Cardiac ventricle fibroblast (primary cell): ENCODE measurements at places on chromosomes 5 and 9. TPM values are rescaled to one million over a fixed set of nuclear protein-coding genes. Genes with fewer than 3 reads are reported as not detected.

The CREBRF gene
- 15.7 and 16.3 TPM in 2 replicates for total RNA-seq

The FREM1 gene
- 0.15 and 0.19 TPM in 2 replicates for total RNA-seq

The MYOT gene
- total RNA-seq = not detected in 2 replicates

The IRF1 gene
- 18.1 and 20.9 TPM in 2 replicates for total RNA-seq

The GCNT1 gene
- 25.2 and 41.1 TPM in 2 replicates for total RNA-seq

The GNE gene
- 20.4 and 21.0 TPM in 2 replicates for total RNA-seq

The IFNA21 gene
- not detected in 2 replicates for total RNA-seq

The LEAP2 gene
- 0.10 and 0.37 TPM in 2 replicates for total RNA-seq

The GARIN3 gene
- total RNA-seq = not detected in 2 replicates

The TMC1 gene
- not detected in 2 replicates for total RNA-seq
